Immature natural killer cell (primary cell): ENCODE measurements at places on chromosomes 12 and 14. TPM values are rescaled to one million over a fixed set of nuclear protein-coding genes. Genes with fewer than 3 reads are reported as not detected.

DNA sequence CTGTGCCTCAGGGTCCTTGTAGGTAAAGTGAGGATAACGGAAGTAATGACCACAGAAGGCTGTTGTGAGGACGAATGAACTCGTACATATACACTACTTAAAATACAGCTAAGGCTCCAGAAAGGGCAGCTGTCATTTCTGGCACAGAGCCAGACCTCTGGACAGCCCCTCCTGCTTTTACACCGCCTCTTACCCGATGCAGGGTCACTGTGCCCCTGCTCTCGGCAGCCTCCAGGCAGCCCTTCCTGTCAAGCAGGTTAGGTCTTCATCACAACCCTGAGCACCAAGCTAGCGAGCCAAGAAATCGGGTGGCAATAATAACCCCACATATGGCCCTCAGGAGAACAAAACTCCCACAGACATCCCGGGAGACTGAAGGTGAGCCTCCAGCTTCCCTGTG lies 8.5 kb downstream of the TMEM229B start:
- H3K36me3 ChIP-seq: peaks cover 13% of the 10 kb centered on the region
- H3K27me3 ChIP-seq: no peaks in the 10 kb centered on the region
- H3K4me3 ChIP-seq: no peak overlapping the region
- no peak for DNase-seq

- no peaks in the 10 kb centered on the region for H3K36me3 ChIP-seq
- H3K4me3 ChIP-seq: no peak overlapping the region
- DNase-seq: no peak
- peaks cover 5% of the 10 kb centered on the region for H3K27me3 ChIP-seq
Observed at GRCh38 chr12:53241623-53242412, 9.8 kb upstream of the RARG start.

DNA sequence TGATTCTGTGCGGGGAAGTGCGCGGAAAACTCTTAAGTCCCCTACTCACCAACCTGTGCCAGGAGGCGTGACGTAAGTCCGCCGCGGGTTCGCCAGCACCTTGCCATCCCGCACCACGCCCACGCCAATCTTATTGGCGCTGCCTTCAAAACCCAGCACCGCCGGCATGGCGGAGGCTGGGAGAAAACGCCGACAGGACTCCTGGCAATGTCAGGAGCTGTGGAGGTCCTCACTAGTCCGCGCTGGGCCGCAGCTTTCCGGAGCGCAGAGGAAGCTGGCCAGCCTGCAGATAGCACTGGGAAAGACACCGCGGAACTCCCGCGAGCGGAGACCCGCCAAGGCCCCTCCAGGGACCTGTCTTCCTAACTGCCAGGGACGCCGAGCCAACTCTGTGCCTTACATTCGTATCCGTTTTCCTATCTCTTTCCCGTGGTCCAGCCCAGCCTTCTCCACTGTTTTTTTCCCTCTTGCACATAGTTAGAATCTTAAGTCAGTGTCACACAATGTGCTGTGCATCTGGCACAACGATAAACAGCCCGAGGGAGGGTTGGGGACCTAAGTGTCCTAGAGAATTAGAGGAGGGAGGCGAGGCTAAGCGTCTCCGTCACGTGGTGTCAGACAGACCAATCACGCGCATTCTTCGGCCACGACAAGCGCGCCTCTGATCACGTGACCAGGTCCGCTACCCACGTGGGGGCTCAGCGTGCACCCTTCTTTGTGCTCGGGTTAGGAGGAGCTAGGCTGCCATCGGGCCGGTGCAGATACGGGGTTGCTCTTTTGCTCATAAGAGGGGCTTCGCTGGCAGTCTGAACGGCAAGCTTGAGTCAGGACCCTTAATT lies at the start of the genes APEX1 and OSGEP:
Gene APEX1, plus strand, starts transcription at position 711 of the 839 bp plus-strand sequence. CDS start 420 bp downstream, outside the sequence.
Gene OSGEP, minus strand, starts transcription at position 297 of the 839 bp plus-strand sequence. Its CDS starts 129 bp downstream, at position 168.
- peaks cover 12% of the 10 kb centered on the region for H3K36me3 ChIP-seq
- H3K27me3 ChIP-seq: no peaks in the 10 kb centered on the region
- H3K27ac ChIP-seq: peak within 1 kb of the TSS; percentile 11

DNA sequence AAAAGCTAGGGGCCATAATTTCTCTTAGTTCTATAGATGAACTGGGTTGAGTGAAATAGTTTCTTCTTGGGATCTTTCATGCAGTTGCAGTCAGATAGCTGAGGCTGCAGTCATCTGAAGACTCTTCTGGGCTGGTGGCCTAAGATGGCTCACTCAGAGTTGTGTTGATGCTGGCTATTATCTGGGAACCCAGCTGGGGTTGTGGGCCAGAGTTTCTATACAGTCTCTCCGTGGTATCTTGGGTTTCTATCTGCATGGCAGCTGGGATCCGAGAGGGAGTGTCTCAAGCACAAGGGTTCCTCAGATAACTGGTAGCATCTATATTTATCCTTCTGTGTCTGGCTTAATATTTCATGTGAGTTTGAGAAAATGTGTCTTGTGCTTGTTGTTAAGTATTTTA lies 21.1 kb downstream of the AVPR1A start:
- H3K27me3 ChIP-seq: no peaks in the 10 kb centered on the region
- H3K4me3 ChIP-seq: no peak overlapping the region
- H3K36me3 ChIP-seq: no peaks in the 10 kb centered on the region
- DNase-seq: no peak
- H3K27ac ChIP-seq: no peak overlapping the region

Gene SLCO1B1
- not detected for polyA plus RNA-seq

DNA sequence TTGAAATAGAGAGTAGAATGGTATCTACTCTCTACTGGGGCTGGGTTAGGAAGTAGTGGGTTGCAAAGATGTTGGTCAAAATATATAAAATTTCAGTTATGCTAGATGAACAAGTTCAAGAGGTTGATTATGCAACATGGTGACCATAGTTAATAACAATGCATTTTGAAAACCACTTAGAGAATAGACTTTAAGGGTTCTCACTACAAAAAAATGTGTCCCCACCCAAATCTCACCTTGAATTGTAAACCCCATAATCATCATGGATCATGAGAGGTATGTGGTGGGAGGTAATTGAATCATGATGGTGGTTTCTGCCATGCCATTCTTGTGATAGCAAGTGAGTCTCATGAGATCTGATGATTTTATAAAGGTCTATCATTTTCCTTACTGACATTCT lies 94.0 kb downstream of the C12orf50 start:
- no peak overlapping the region for H3K4me3 ChIP-seq
- H3K27ac ChIP-seq: no peak overlapping the region
- DNase-seq: no peak
- peaks cover 2% of the 10 kb centered on the region for H3K27me3 ChIP-seq

DNA sequence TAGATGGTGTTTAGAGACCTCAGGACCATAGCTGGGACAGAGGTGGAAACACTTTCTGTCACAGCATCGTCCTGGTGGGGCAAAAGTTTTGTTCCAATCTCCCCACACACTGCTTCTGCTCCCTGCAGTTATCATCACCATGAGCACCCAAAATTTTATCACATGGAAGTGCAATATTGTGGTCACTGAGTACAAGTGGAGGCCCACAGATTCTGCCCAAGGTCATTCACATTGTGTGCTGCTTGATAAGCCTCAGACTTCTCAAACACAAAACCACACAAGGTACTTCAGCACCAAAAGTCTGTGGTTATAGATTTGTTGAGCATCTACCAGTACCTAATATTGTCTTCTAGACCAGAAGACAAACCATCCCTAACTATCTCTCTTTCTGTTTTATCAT lies 554 bp upstream of the KRT77 start:
- peaks cover 11% of the 10 kb centered on the region for H3K4me1 ChIP-seq
- no peak overlapping the region for H3K4me3 ChIP-seq
- no peak overlapping the region for H3K27ac ChIP-seq
- peaks cover 9% of the 10 kb centered on the region for H3K27me3 ChIP-seq

DNA sequence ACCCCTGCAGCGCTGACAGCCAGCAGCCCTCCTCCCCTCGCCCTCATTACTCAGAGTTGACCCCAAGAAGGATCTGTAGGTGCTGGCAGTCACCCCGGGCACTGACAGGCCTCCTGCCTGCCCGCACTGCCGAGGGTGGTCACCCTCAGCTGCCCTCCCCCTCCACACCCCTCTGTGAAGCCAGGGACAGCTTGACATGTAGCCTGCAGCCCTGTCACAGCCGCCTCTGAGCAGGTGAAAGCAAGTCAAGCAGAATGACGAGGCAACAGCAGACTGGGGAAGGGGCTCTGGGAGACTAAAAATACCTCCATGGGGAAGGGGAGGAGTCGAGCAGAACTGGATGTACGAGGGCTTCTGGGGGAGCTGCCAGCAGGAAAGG lies 178.1 kb downstream of the DPF3 start:
- H3K27ac ChIP-seq: peak overlapping the region; percentile 3
- peaks cover 12% of the 10 kb centered on the region for H3K27me3 ChIP-seq
- H3K4me3 ChIP-seq: peak overlapping the region; percentile 53
- peaks cover 92% of the 10 kb centered on the region for H3K4me1 ChIP-seq
- DNase-seq: no peak

Gene ZFHX2
- polyA plus RNA-seq: not detected

- H3K4me1 ChIP-seq: no peaks in the 10 kb centered on the region
- H3K36me3 ChIP-seq: no peaks in the 10 kb centered on the region
- no peak overlapping the region for H3K4me3 ChIP-seq
- DNase-seq: no peak
- no peak overlapping the region for H3K27ac ChIP-seq
Observed at GRCh38 chr14:100893760-100894159, 9.8 kb downstream of the RTL1 start.

DNA sequence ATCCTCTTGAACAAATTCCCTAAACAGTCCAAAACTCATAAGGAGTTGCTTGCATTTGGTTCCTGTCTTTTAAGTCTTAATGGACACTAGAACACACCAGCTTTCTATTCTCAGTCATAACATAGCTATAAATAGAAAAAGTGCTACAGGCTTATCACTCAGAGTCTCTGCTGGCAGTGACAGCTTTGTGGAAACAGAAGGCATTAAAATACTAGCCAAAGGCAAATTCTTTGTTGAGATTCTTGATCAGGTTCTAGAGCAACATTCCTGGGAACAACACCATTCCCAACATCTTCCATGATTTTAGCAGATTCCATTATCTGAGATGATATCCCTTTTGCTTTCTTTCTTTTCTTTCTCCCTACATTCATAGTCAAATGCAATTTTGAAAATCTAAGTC lies 207.7 kb upstream of the PLEKHG7 start:
- no peak for DNase-seq
- H3K4me3 ChIP-seq: no peak overlapping the region
- no peaks in the 10 kb centered on the region for H3K27me3 ChIP-seq
- no peaks in the 10 kb centered on the region for H3K4me1 ChIP-seq
- no peaks in the 10 kb centered on the region for H3K36me3 ChIP-seq

Gene AICDA
- polyA plus RNA-seq: not detected

- DNase-seq: no peak
- H3K27me3 ChIP-seq: peaks cover 2% of the 10 kb centered on the region
- H3K4me1 ChIP-seq: no peaks in the 10 kb centered on the region
- no peak overlapping the region for H3K27ac ChIP-seq
- H3K36me3 ChIP-seq: no peaks in the 10 kb centered on the region
- no peak overlapping the region for H3K4me3 ChIP-seq
Observed at GRCh38 chr12:6392504-6392903, 8.5 kb downstream of the LTBR start.

- peaks cover 15% of the 10 kb centered on the region for H3K4me1 ChIP-seq
- H3K27ac ChIP-seq: no peak overlapping the region
- no peak for DNase-seq
- peaks cover 3% of the 10 kb centered on the region for H3K36me3 ChIP-seq
Observed at GRCh38 chr14:65880507-65880906, 468.0 kb downstream of the FUT8 start.

Gene SAMD15
- polyA plus RNA-seq: not detected

Gene DACT1
- not detected for polyA plus RNA-seq

DNA sequence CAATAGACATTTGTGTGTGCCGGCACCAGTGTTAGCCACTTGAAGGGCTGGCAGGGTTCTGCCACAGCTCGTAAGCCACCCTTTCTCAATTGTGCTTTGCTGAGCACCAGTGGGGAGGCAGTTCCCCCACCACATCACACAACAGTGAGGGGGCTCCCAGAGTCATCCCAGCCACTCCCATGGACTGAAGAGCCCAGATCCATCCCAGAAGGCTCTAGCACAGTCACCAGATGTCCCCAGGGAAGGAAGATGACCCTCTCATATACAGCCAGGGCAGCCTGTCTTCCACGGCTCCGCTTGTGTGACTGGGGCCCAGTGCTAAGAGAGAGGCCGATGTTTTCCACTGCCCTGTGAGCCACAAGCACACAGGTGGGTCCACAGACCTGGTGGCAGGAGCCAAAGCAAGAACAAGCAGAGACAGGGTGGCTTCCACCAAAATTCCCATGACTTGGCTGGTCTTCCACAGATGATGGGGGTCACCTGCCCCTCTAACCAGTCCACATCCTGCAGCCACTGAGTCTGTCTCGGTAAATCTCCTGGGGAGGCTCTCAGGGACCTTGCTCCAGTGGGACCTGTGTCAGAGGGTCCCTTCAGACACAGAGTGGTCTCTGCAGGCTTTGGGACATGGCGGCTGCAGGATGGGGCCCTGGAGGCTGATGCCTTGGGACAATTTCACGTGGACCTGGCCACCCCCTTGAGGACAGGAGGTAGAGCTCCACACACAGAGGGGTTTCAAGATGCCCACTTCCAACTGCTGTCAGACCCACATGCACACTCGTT lies 71.9 kb upstream of the DDX11 start:
- H3K27me3 ChIP-seq: peaks cover 2% of the 10 kb centered on the region
- no peaks in the 10 kb centered on the region for H3K36me3 ChIP-seq
- no peak for DNase-seq
- H3K4me3 ChIP-seq: no peak overlapping the region
- no peaks in the 10 kb centered on the region for H3K4me1 ChIP-seq

DNA sequence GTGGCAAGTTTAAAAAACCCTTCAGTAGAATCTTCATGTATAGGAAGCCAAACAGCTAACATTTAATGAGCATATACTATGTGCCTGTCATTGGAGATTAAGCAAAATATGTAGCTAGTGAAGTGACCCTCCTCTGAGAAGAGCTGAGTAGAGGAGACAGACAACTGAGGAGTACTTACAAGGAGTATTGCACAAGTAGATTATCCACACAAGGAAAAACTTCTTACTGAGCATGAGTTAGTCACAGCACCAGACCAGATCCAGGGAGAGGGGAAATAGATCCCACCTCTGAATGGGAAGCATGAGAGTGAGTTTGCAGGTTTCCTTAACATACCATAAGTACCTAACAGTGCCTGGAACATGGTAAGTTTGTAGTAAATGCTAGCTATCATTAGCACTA lies 33.0 kb downstream of the FRMD6 start:
- no peaks in the 10 kb centered on the region for H3K27me3 ChIP-seq
- DNase-seq: no peak
- H3K27ac ChIP-seq: no peak overlapping the region
- H3K36me3 ChIP-seq: no peaks in the 10 kb centered on the region
- no peaks in the 10 kb centered on the region for H3K4me1 ChIP-seq
- H3K4me3 ChIP-seq: no peak overlapping the region

GRCh38 chr12:50842637-50843493 lies at the start of gene TMPRSS12:
TSS of gene TMPRSS12 (plus strand) at chr12:50842926. CDS start at chr12:50842965, 39 bp downstream.
- peaks cover 4% of the 10 kb centered on the region for H3K27me3 ChIP-seq
- no peaks in the 10 kb centered on the region for H3K4me1 ChIP-seq
- peak within 1 kb of the TSS; percentile 26 for H3K4me3 ChIP-seq
- DNase-seq: no peak
- no peak within 1 kb of the TSS for H3K27ac ChIP-seq
